ENCODE measurements at places on chromosomes 7 and 10. TPM values are rescaled to one million over a fixed set of nuclear protein-coding genes. Genes with fewer than 3 reads are reported as not detected.
A peak's percentile ranks its signal among the peaks of the same experiment; 100 is the strongest.

Gene AGR3
- total RNA-seq = not detected

DNA sequence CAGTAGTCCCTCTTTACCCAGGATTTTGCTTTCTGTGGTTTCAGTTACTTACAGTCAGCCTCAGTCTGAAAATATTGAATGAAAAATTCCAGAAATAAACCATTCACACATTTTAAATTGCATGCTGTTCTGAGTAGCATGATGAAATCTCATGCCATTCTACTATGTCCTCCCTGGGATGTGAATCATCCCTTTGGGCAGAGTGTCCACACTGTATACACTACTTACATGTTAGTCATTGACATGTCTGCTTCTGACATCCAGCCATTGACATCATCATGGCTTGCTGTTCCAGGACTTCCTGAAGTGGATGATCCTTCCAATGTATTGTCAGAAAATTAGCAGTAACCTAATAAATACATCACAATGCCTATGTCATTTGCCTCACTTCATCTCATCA, 34.6 kb upstream of the MALRD1 start:
- no peak for DNase-seq

DNA sequence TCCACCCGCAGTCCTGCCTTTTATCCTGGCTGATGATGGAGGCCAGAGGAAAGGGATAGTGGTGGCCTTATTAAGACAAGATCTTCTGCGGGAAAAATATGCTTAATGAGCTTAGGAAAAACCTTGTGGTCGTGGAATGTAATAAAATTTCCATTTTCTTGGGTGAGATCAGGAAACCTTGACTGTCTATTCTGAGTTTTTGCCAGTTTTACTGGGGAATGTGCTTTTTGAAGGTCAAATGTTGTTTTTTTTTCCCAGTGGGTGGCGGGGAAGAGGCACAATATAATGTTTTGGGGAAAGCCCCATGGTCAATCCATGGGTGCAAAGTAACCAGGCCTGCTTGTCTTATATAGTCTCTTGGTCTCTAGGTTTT, 118.5 kb downstream of the CREB5 start:
- DNase-seq = no peak

DNA sequence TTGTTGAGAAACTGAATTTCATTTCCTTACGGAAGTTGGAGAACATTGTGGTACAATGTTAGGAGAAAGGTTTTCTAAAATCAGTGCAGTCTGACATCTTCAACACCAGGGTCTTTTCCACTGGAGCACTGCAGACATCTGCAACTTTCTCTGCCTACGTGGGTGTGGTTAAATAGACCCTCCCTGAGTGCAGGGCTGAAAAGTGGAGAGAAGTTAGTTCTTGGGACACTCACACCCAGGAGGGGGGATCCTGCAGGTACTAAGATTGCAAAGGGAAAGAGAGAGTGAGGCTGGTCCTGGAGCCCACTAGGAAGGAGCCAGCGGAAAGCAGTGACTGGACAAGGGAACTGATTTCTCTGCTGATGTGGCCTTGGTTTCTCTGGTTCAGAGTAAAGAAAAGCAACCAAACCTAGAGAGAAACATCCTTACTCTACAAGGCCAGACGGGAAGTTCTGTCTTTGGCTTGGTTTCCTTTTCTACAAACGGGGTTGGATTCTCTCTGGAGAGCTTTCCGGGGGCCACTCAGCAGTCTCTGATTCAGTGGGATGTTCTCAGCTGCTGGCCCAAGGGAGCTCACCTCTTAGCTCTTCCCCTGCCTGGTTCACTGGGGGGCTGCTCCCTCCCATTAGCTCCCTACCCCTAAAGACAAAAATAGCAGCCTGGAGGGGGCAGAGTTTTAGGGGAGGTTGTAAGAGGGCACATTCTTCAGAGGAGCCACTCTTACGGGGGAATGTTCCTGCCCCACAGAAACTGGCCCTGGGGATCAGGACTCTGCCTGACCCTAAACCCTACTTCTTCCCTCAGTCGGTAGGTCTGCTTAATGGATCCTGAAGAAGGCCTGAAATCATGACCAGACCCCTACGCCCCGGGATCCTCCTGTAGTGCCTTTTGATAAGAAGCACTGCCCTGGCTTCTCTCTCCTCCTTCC, 2.7 kb downstream of the UPP1 start:
- no peak for DNase-seq

Gene ZNF503
- total RNA-seq = 0.56 TPM

DNA sequence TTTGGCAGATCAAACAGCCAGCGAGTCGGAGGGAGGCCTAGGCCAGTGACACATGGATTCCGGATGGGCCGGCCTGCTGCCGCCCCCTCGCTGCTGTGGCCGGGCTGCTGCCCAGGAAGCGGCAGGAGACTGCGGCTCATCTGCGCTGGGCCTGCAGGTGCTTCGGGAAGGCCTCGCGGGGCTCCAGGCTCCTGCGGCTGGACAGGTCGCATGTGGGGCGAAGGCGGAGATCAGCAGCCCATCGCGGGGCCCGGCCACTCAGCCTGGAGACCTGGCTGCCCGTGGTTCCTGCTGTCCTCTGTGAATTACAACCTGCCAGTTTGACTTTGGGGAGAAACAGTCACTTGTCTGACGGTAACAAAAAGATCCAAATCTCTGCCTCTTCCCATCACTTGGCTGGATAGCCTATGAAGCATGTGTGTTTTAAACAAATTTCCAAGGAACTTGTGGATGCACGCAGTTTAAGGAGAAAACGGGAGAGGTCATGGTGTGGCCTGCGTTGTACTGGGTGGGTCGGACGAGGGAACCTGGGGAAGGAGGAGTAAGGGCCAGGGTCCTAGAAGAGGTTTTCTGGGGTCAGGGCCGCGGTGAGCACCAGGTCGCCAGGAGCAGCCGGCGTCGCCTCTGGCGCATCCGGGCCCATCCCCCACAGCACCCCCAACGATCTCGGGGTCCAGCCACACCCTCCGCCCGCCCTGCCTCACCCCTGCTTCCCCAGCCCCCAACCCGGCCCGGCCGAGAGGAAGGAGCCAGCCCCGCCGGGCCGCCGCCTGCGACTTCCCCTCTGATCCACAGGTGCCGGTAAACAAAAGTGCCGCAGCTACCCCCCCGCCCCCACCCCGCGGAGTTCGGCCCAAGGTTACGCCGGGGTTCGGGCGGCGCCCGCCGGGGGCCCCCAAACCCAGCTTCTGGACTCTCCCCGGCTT, 1.6 kb downstream of the SPOCK2 start:
- DNase-seq = peak; percentile 72

- DNase-seq = no peak
Observed at GRCh38 chr7:99090771-99091542, 53.0 kb downstream of the SMURF1 start.

GRCh38 chr10:7551950-7552716, 114.6 kb downstream of the ITIH5 start:
- DNase-seq = no peak

GRCh38 chr10:17527514-17528146, 73.2 kb upstream of the ST8SIA6 start:
- DNase-seq = no peak

Gene SUN3
- total RNA-seq = not detected

Measured in activated CD4-positive, alpha-beta memory T cell treated with anti-CD3 and anti-CD28 coated beads for 36 hours (primary cell).